ENCODE measurements at places on chromosomes 16 and 17.

DNA sequence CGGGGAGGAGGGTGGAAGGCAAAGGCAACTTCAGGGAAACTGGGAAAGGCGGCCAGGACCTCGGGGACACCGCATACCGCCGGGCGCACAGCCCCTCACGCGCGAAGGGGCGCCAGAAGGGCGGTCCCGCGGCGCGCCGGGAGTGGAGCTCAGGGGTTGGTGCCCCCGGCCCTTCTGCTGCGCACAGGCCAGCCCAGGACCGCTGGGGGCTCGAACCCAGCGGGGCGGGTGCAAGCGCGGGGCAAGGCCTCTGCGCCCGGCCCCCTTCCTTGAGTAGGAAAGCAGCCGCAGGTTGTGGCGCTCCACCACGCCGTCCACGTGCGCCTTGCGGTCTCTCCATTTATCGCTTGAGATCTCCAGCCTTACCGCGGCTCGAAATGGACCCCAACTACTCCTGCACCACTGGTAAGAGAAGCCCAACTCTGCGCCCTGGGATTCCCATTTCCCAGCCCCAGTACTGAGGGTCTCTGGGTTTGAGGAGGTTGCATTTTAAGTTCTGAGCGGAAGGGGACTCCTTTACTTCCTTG is 3.0 kb upstream of the MT1A start:
- H3K4me3 ChIP-seq = peak overlapping the region; percentile 53
- peaks cover 24% of the 10 kb centered on the region for H3K4me1 ChIP-seq
- peak; percentile 20 for DNase-seq
- H3K36me3 ChIP-seq = no peaks in the 10 kb centered on the region

DNA sequence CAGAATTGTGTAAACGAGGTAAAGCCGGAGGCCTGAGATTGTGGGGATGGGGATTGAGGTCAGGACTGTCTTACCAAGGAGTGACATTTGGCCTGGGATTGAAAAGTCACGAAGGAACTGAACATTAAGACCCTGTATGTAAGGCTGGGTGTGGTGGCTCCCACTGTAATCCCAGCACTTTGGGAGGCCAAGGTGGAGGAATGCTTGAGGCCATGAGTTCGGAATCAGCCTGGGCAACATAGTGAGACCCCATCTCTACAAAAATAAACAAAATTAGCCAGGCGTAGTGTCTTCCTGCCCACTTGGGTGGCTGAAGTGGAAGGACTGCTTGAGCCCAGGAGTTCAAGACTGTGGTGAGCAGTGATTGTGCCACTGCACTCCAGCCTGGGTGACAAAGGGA is 75.5 kb downstream of the JPH3 start:
- no peak for DNase-seq
- H3K27ac ChIP-seq = no peak overlapping the region
- peaks cover 2% of the 10 kb centered on the region for H3K27me3 ChIP-seq
- peaks cover 12% of the 10 kb centered on the region for H3K4me1 ChIP-seq
- H3K4me3 ChIP-seq = no peak overlapping the region
- H3K36me3 ChIP-seq = no peaks in the 10 kb centered on the region

DNA sequence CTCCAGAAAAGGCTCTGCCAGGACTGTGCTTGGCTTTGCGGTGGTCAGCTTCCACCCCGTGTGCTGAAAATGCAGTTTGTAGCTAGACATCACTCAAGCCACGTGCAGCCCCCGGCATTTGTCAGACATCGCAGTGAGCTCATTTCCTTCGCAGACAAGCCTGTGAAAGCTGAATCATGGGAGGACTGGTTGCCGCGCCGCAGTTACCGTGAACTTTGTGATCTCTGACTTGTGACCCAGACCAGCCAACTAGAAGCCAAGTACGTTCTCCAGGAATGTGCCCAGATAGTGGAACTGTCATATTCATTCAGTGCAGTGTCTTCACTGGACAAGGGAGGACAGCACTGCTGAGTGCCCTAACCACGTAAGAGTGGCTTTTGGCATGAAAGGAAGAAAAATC is 58.1 kb downstream of the NDE1 start:
- no peak overlapping the region for H3K27ac ChIP-seq
- peaks cover 13% of the 10 kb centered on the region for H3K36me3 ChIP-seq
- no peak overlapping the region for H3K4me3 ChIP-seq
- peaks cover 14% of the 10 kb centered on the region for H3K4me1 ChIP-seq
- no peaks in the 10 kb centered on the region for H3K27me3 ChIP-seq
- no peak for DNase-seq

GRCh38 chr17:2023692-2024571 is 1.2 kb downstream of the RTN4RL1 start:
- H3K36me3 ChIP-seq = no peaks in the 10 kb centered on the region
- H3K27ac ChIP-seq = no peak overlapping the region
- H3K4me3 ChIP-seq = peak overlapping the region; percentile 68
- peaks cover 16% of the 10 kb centered on the region for H3K4me1 ChIP-seq

DNA sequence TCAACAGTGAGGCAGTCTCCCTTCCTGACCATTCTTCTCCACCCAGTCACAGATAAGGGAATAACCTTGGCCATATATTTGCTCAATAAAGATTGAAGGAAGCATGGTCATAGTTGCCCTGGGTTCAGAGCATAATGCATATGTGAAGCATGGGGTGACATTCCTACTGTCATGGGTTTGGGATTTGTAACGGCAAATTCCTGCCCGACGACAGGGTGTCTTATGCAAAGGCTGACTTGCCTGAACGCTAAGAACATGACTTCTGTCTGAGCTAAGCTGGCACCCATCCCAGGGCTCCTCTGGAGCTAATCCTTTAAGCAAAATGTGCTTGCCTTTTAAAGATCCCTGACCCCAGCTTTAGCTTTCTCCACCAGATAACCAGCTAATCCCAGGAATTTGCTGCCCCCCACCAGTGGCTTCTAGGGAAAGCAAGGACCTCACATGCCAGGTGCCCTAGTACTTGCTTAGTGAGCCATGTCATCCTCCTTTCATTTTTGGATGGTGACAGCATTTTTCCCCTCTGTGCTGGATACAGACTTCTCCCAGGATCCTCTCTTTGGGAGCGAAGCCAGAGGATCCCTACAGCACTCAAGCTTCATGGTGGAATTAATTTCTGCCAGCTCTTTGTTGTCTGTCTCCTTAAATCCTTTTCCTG is 11.7 kb downstream of the SLC7A6OS start:
- H3K27me3 ChIP-seq = no peaks in the 10 kb centered on the region
- DNase-seq = no peak
- peak overlapping the region; percentile 38 for H3K27ac ChIP-seq
- peaks cover 5% of the 10 kb centered on the region for H3K4me1 ChIP-seq

DNA sequence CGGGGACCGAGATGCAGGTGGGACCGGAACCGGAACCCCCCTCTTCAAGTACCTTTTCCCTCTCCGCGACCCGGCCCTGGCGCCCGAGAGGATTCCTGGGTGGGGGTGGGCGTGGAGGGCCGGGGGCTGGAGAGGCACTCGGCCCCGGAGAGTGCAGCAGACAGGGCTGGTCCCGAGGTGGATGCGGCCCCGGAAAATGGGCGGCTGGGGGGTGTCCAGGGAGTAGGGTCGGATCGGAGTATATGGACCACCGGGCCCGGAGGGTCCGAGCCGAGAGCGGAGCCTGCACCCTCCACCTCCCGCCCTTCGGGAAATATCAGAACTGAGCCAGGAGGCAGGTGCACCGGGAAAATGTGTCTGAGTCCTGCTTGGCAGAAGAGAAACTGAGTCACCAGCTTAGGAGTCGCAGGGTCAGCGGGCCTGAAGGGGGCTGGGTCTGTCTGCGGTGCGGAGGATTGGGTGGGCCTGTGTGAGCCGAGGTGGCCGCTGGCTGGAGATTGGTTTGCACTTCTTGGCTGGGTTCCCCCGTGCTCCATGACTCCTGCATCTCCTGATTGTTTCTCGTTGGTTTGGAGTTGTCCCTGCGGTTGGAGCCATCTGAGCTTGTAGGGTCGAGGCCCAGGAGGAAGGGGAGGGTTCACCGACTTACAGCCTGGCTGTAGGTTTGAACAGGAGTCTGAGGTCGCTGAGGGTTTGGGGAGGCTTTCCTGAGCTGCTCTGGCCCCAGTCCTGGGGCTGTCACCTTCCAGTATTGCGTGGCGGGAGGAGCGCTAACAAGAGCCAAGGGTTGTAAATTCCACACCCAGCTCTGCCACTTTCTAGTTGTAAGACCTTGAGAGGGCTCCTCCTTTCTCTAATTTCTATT is 518 bp downstream of the SH2B1 start:
- H3K4me1 ChIP-seq = peaks cover 24% of the 10 kb centered on the region
- no peaks in the 10 kb centered on the region for H3K27me3 ChIP-seq
- H3K4me3 ChIP-seq = peak overlapping the region; percentile 93

GRCh38 chr16:26724189-26724588 is 342.5 kb upstream of the C16orf82 start:
- no peaks in the 10 kb centered on the region for H3K4me1 ChIP-seq
- peaks cover 15% of the 10 kb centered on the region for H3K27me3 ChIP-seq
- H3K4me3 ChIP-seq = no peak overlapping the region
- H3K27ac ChIP-seq = no peak overlapping the region

DNA sequence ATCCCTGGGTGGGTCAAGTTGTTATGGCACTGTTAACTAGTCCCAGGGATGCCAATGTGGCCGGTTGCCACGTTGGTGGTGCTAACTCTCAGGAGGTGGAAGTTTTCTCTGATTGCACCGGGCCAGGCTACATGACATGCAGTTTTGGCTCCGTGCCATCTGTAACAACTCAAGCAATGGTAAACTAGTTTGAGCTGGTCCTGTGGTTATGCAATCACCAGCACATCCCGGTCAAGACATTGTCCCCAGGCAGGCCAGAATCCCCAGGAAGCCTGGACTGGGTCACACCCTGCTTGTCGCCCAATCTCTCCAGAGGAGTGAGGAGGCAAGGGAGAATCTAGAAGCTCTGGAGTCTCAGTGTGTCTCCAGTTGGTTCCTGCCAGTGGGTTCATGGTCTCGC is 10.1 kb upstream of the CCL17 start:
- peaks cover 7% of the 10 kb centered on the region for H3K27me3 ChIP-seq
- H3K4me1 ChIP-seq = peaks cover 4% of the 10 kb centered on the region
- no peak for DNase-seq
- H3K27ac ChIP-seq = no peak overlapping the region
- no peaks in the 10 kb centered on the region for H3K36me3 ChIP-seq

Data from activated naive CD8-positive, alpha-beta T cell treated with anti-CD3 and anti-CD28 coated beads, Interleukin-2, amount 50 U/mL, for 24 hours (primary cell).